ENCODE measurements at places on chromosomes 11 and 22.

DNA sequence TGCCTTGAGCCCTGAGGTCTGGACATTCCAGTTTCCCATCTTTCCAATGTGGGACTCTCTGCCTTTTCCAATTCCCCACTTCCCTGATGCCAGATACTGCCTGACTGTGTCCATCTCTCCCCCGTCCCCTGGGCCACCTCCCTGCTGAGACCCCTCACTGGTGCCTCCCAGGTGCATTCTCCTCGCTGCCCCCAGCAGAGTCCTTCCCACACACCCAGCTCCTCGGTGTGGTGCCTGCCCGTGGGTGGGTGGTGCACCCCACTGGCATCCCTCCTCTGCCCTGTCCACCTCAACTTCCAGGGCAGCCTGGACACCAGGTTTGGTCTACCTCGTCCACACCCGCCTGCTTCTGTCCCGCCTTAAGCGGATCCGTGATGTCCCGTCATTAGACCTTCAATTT, 4.9 kb upstream of the MRGPRF start:
- DNase-seq = no peak

- DNase-seq = no peak
Observed at GRCh38 chr11:92266806-92267205, 42.2 kb downstream of the FAT3 start.

GRCh38 chr11:124844664-124845079, 20.6 kb upstream of the ROBO3 start:
- DNase-seq = no peak

DNA sequence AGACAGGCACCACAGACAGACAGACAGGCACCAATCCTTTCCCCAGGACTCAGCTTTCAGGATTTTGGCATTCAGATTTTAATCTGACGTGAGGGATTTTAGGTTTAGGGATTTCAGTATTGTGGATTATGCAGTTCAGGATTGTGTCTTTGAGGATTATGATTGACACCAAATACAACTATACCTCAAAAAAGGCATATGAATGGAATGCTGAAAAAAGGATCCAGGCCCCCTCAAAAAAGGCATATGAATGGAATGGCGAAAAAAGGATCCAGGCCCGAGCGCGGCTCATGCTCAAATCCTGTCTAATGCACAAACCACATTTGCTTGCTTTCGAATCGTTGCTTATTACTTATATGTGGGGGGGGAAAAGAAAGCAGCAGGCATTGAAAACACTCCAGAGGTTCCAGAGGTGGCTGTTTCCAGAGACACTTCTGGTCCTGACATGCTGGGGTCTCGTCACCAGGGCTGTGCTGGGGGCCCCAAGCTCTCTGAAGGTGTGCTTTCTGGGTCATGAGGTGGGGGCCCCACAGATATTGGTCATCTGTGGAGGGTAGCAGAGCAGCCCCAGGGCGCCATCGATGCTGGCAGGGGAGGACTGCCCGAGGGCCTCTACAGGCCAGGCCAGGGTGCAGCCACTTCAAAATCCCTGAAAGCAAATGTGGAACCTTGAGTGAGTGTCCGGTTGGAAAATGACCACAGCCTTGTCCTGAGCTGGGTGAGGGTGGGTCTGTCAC, 16.8 kb upstream of the OSBPL5 start:
- no peak for DNase-seq

GRCh38 chr11:29260939-29261705, 755.7 kb downstream of the KCNA4 start:
- DNase-seq = no peak

DNA sequence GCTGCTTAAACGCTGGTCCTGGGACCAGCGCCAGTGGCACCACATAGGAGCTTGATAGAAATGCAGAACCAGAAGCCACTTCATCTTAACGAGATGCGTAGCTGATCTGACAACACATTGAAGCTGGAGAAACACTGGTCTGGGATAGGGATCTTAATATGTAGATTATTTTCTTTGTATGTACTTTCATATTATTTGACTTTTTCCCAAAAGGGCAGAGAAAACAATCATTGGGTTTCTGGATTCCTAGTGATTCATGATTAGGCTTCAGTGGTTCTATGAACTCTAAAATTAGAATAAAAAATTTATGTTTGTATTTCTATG, 12.3 kb downstream of the MPEG1 start:
- DNase-seq = no peak

GRCh38 chr22:27972732-27973698, 54.0 kb upstream of the PITPNB start:
- no peak for DNase-seq

DNA sequence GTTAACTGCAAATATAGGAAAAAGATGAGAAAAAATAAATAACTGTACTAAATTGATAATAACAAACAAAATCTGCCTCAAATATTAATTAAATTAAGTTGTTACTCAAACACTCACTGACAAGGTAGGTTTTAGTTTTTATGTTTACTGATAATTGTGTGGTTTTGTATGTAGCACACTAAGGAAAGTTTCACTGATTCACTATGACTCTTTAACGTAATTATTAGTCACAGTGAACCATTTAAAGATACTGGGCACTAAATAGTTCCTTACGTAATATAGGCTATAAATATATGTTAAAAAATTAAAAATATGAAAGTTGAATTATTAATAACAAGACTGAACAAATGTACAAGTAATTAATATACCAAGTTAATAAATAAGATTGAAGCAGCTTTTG, 2330.0 kb upstream of the RAG2 start:
- DNase-seq = no peak

DNA sequence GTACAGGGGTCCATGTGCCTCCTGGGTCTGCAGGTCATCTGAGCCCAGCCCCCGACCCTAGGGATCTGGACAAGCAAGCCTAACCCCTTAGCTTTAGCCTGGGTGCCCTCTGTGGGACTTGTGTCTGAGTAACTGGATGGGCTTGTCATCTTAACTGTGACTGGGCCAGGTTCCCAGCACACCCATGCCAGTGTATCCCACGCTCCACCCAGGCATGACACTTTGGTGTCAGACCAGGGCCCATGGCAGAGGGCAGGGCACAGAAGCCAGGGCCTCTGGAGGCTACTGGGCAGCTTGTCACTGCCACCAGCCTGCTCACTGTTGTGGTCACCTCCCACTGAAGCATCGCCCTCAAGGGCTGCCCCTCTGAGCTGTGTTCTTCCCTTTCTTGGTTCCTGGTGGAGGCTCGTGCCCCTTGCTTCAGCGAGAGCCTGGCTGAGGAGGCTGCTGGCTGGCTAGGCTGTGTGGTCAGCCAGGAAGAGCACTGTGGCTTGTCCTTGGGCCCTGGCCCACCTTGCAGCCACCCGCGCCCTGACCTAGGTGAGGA, 80.8 kb downstream of the ST3GAL4 start:
- DNase-seq = no peak

DNA sequence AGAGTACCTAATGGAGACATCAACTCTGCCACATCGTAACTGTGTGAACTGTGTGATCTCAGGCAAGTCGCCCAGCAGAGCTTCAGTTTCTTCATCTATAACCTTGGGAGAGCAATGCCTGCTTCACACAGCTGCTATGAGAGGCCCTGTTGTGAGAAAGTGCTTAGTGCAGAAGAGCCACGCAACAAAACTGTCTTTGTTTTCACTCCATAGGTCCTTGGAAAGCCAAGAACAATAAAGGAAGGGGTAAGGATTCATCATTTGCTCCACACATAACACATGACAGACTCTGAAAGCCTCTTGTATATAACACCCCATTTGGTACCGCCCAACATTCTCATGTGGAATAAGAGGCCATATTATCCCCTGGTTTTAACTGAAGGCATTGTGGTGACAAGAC, 231.9 kb upstream of the ISX start:
- DNase-seq = no peak

DNA sequence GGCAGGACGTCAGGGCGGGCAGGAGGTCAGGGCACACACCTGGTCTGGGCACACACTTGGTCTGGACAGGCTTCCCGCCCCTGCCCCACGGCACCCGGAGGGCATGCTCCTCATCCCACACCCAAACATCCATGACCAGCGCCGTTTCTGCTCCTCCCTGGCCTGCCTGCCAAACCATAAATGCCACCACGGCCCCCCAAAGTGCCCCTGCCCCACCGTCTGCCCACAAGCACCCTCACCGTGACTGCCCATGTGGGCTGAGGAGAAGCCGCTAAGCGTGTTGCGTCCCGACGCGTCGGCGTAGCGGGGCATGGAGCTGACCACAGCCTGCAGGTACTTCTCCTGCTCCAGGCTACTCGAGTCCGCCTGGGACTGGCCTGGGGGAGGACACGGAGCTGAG, 15.8 kb downstream of the SBF1 start:
- DNase-seq = no peak

All from T-helper 1 cell (primary cell).